Effector CD8-positive, alpha-beta T cell (primary cell): ENCODE measurements at places on chromosomes 2 and 18.

DNA sequence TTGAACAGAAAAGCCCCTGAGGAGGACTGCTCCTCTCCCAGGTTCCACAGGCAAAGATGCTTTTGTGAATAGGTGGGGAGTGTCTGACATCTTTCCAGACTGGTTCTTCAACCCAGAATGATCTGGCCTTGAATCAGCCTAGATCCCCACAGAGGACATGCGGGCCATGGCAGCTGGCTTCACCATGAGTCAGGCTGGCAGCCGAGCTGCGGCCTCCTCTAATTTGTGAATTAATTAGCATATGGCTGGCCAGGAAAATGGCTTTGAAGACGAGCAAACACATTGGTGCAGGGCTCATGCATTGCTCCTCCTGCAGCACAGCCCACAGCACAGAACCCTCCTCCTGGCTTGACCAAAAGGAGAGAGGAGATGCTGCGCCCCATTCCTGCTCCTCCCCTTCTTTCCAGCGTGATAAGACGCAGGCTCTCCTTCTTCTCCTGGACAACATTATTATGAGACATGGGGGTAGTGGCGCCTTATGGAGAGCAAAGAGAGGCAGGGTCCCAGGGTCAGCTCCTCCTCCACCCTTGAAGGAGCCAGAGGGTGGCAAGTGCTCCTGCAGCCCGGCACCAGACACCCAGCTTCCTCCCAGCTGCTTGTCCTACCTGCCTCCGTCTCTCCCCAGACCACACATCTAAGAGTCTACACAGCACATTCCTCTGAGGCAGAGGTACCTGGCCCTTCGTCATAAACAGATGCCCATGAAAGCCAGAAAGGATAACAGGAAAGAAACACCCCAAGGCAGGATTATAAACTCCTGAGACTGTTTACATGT is 66.7 kb downstream of the EDAR start:
- no peak for DNase-seq

DNA sequence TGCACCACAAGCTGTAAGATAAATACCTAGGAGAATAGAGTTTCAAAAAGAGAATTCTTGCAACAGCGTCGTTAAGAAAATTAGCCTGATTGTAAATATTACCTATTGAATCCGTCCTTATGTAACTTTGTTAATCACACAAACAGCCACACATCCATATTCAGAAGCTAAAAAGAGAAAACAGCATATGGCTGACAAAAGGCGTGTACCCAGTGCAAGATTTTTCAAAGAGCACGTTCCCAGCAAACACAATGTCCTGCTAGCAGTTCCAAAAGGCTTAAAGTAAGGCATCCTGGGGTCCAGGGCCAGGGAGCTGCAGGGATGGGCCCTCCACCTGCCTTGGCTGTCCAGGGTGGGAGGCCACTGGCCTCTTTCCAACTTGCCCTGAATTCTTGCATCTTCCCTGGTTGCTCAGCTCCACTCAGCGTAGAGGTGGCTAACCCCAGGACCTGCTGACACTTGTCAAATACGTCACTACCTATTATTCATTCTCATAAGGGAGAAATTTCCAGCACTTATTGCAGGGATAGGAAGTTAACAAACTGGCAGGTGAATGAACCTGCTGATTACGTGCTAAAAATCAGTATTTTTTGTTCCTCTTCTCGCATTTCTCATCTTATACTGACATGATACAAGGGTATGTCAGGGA is 102.1 kb upstream of the NEDD4L start:
- DNase-seq = no peak

- DNase-seq = no peak
These were observed 96.6 kb downstream of the PIEZO2 start for GRCh38 chr18:11052800-11053199.

- DNase-seq = no peak
These were observed 176.3 kb downstream of the ZFP36L2 start for GRCh38 chr2:43049836-43050801.

DNA sequence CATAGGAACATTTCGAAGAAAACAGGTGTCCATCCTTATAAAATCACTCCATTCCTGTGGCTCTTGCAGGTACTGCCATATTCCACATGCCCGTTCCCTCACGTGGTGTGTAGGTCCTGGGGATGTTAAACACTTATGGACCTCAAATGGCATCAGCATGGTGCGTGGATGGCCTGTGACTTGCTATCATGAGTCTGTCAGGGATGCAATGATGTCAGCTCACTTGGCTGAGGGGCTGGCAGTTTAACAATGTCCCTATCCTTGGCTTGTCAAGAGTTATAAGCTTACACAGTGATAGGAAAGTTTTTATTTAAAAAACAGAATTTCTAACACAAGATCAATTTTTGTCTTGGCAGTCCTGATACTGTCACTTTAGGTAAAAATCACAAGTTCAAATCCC is 28.8 kb downstream of the MAIP1 start:
- no peak for DNase-seq

DNA sequence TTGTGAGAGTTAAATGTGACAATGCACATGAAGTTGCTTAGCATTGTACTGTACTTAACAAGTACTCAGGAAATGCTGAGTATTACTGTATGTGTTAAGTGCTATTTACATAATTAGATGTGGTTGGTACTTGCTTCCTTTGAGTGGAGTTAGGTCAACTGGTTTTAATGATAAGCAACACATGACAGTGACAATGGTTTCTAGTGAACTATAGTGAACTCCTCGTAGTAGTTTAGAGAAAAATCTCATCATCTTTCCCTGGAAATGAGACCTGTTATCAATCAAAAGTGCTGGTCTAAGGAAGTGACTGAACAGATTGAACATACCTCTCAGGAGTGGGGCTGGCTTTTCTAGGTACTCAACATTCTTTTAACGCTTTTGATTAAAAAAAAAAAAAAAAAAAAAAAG is 29.2 kb upstream of the ZDBF2 start:
- DNase-seq = no peak

GRCh38 chr2:207046724-207047123 is 107.4 kb downstream of the CPO start:
- no peak for DNase-seq

GRCh38 chr2:168461942-168462331 is 5.9 kb downstream of the CERS6 start:
- DNase-seq = no peak

DNA sequence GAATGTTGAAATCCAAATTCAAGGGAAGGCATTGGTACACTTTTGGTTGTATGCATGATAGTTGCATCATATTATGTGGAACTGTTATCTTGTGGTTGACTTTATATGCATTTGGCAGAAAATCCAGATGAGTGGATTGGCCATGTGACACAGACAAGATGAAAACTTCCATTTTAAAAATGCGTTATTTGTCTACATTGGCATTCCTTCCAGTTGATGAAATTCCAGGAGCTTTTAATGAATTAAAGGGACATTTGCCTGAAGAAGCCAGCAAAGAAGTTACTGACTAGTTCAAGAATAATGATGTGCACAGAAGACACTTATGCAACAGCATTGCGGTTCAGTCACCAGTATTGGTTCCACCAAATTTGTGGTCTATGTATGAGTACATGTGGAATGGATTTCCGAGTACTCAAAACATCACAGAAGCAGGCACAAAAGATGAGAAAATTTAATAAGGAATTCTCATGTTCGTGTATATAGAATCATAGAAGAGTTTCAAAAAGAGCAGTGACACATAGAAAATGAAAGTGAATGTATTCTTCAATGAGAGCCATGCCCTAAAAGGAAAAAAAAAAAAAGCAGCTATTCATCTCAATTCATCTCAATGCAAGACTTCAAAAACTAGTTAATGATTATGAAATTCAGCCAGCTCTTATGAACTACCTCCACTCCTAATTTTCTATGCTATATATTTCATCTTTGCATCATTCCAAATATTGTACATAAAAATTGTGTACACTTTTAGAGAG is 232.1 kb downstream of the RBM43 start:
- no peak for DNase-seq

DNA sequence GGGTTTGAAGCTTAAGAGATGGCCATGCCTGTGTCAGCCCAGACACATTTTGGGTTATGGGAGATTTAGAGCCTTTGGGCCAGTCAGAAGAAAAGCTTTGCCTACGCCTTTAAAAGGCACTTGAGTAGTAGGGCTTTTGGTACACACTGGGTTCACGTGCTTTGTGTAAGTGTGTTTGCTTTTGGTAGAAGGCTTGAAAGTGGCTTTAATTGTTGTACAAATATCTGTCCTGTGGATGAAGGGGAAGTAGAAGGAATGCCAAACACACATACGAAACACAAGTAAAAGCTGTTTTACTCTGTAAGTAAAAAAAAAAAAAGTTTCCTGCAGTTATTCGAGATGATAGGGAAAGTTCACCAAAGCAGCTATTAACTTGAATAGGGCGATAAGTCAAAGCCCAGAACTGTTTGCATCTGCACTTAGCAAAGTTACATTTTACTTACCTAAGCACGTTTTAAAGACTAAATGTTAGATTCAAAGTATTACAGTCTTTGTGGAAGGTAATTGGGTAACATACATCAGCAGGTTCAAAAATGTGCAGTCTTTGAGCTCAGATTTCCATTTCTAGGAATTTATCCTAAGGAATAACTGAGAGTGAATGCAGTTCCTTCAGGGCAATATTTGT is 75.4 kb downstream of the STK25 start:
- DNase-seq = no peak

DNA sequence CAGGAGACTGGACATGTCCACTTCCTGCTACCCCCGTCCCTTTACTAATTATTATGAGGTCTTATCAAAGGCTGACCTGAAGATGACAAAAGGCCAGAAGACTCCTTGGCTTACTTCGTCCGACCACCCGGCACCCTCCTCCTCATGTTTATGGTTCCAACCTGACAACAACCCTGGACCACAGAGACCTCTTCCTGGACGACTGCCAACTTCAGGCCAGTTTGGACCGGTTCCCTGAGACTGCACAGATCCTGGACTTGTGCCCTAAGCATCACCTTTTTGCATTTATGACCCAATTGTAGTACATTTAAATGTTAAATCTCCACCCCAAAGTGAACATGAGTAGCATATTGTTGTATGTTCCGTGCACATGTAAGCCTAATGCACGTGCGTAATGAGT is 5.8 kb downstream of the DRC1 start:
- no peak for DNase-seq

DNA sequence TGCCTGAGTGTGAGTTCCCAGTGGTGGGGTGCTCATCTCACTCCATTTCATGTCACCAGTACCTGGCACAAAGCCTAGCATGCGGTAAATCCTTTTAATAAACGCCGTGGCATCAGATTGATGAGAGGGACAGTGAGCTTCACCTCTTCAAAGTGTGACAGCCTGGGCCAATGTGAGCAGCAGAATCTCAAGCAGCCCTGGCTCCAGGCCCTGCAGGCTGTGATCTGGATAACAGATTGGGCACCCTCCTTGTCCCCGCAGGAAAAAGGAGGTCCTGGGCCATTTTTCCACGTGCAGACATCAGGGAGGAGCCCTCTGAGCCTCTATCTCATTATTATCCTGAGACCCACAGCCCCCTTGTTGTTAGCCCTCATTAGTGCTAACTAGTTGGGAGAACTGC is 34.8 kb downstream of the TET3 start:
- no peak for DNase-seq

GRCh38 chr2:136997557-136997956 is 232.2 kb downstream of the THSD7B start:
- no peak for DNase-seq

DNA sequence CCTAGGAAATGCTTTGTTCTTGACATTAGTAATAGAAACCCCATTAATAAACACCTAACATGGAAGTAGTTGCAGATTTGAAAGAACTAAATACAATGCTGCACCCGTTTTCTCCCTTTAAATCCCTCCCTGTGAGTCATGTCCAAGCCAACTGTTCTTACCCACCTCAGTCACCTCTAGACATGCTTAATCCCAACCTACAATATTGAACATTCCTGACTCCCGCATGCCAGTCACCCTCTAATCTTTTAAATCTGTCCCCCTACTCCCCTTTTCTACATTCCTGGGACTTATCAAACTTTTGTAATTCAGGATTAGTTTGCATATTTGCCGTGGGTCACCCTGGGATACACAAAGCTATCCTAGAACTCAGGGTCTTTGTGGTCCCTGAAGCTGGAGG is 374.6 kb downstream of the IRS1 start:
- no peak for DNase-seq

- DNase-seq = no peak
These were observed 28.2 kb downstream of the LPIN2 start for GRCh38 chr18:2984703-2985261.
